ENCODE measurements at places on chromosomes 7 and 10. TPM values are rescaled to one million over a fixed set of nuclear protein-coding genes. Genes with fewer than 3 reads are reported as not detected.

The CALHM2 gene
- 46.1 TPM for total RNA-seq

The GPR141 gene
- total RNA-seq: not detected

DNA sequence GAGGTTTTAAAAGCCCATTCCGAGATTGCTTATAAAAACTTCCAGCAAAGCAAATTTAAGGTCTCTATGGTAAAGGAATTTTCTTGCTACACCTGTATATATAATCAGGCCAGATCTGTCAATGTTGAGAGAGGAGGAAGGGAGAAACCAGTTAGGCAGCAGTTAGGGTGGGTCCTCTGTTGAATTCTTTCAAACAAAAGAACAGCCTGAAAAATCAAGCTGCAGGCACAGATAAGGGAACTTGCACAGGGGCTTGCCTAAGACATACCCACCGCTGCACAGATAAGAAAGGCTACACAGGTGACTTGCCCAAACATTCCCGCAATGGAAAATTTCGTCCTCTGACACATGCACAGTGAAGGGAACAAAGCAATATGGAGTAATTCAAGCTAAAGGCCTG lies 59.8 kb upstream of the IMMP2L start:
- no peak for DNase-seq

- DNase-seq: no peak
These were observed 276.5 kb upstream of the LRGUK start for GRCh38 chr7:133850497-133851280.

DNA sequence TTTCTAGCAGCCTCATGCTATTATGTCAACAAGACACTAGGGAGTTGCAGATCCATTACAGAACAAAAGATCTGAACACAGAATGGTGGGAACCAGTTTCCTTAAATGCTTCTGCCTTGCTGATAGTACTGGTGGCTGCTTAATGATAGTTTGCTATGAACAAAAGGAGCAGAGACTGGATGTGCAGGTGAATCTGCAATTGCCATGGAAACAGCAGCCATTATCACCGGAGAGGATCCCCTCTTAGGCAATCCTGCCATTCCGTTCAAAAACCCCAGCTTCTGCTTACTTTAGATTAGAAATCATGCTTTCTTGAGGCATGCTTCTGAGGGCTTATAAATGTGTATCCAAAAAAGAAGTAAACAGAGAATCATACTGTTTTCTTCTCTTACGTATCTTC lies 80.0 kb upstream of the PRKAR2B start:
- DNase-seq: no peak

DNA sequence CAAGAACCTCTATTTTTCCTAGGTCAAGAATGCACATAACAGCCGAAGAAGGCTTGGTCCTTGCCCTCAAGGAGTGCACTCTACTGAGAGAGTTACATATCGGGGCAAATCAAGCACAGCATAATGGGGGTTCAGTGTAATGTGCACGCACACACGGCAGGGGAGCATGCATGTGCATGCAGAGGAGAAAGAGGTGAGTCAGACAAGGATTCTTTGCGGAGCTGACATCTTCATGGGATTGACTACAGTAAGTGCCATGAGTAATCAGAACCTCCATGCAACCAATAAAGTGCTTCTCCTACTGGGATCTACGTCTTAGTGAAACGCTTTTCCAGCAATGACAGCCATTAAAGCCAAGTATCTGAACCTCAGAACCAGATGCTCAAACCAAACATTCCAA lies 123.6 kb downstream of the RNF216 start:
- DNase-seq: no peak

- no peak for DNase-seq
These were observed 25.0 kb upstream of the ATP6V0A4 start for GRCh38 chr7:138822867-138823535.

DNA sequence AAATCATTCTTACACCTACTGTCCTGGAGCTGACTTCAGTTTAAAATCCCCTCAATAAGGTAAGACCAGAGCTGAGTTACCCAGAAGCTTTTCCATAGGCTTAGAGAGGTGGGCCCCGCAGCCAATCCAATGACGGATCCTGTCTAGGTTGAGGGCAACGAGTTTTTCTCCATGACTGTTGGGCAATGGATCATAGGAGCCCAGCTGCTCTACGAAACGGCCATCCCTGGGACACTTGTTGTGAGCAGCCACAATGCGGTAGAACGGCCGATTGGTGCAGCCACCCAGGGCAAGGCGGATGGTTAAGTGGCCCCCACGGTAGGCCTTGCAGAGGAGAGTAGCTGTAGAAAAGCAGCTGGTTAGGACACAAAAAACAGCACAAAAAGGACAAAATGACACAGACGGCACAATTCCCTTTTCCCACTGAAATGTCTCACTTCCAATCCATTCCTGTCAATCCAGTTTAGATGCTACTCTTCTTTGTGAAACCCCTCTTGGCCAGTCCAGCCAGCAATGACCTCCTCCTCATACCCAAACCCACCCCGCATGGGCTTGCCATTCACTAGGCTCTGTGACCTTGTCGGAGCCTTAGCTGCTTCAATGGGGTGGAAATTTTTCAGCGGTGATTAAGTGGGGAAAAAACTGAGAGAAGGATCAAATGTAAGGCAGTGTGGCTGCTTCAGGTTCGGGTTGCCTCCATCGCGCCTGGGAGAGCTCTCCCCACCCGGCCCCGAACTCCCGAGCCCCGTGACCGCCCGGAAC lies 580 bp downstream of the MRPS16 start:
- no peak for DNase-seq

GRCh38 chr10:130801784-130802183 lies 509.7 kb downstream of the TCERG1L start:
- DNase-seq: no peak

DNA sequence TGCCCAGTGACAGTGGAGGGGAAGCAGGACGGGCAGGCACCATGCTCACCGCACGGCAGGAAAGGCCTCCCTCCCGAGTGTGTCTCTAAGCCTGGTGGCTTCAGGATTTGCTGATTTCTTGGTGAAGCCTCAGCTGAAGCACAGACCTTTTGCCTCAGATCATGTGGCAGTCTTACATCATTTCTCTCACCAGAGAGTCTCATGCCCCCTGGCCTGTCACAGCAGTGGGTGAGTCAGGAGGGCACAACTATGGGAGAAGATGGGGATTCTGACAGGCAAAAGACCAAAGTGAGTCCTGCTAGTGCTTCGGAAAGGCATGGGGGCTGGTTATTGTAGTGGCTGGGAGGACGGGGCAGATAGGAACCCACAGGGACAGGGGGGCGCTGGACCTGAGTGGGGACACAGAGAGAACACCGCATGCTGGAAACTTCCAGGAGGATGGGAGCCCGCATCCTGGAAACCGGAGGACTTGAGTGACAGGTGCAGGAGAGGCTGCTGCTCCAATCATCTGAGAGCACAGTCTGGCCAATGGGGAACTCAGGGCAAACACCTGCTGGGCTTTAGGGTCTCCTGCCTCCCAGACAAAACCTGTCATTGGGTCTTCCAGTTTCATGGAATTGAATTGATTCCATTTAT lies 166.8 kb downstream of the ADARB2 start:
- no peak for DNase-seq

The GNAI1 gene
- 148 TPM for total RNA-seq

DNA sequence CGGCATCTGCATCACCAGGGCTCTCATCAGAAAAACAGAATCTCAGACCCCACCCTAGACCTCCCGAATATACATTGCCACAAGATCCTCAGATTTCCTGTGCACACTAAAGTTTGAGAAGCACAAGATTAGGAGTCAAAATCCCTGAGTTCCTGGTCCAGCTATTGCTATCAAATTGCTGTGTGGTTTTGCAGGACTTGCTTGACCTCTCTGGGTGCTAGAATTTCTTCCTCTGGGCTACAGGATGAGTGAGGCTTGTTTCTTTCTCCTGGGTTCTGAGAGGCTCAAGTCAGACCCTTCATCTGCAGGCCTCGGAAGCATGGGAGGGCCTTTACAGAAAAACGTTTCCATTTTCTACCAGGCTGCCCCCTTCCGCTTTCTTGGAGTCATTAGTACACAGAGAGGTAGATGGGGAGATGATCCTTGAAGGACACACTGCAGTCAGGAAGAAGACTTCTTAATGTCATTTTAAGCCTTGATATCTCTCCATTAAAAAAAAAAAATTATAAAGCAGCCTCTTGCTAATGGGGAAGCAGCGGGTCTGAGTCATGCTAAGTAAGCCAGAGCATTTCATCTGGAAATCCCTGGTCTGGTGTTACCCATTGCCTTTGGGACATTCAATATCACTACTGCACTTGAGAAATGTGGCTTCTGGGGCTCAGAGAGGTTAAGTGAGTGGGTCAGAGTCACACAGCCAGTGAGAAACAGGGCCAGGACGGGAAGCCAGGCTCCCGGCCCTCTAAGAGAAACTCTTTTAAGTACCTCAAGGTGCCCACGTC lies 173.5 kb downstream of the KCNMA1 start:
- DNase-seq: no peak

DNA sequence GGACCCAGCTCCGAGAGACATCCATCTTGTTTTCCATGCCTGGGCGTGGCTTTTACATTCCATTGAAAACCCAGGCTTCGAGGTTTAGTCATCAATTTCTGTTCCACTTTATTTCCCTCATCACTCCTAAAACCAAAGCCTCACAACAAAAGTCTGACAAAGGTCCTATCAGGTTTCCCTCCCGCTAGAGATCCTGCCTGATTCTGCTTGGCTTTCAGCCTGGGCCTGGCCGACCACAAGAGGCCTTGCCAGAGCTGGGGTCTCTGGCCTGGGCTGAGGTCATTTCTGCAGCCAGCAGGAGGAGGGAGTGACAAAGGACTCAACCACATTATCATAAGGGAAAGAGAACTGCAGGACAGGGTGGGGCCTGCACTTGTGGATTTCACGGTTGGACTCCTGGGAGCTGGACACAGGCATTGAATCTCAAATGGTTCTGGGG lies 167.0 kb downstream of the FANK1 start:
- DNase-seq: peak; percentile 19

- DNase-seq: no peak
These were observed 29.4 kb downstream of the NUDT1 start for GRCh38 chr7:2271273-2272026.

DNA sequence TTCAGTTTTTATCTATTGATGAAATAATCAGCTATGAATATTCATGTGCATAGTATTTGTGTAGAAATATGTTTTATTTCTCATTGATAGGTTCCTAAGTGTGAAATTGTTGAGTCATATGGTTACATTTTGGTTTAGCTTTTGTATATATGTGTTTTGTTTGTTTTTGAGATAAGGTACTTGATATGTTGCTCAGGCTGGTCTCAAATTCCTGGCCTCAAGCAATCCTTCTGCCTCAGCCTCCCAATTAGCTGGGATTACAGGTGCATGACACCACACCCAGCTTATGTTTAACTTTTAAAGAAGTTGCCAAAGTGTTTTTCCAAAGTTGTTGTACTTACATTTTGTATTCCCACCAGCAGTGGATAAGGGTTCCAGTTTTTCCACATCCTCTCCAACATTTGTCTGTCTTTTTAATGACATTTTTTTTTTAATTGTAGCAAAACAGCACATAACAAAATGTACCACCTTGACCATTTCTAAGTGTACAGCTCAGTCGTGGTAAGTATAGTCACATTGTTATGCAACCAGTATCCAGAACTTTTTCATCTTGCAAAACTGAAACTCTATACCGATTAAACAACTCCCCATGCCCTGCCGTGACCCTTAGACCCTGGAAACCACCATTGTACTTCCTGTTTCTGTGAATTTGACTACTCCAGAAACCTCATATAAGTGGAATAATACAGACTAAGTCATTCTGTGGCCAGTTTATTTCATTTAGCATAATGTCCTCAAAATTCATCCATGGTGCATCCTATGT lies 12.6 kb upstream of the UBE2D1 start:
- DNase-seq: no peak

DNA sequence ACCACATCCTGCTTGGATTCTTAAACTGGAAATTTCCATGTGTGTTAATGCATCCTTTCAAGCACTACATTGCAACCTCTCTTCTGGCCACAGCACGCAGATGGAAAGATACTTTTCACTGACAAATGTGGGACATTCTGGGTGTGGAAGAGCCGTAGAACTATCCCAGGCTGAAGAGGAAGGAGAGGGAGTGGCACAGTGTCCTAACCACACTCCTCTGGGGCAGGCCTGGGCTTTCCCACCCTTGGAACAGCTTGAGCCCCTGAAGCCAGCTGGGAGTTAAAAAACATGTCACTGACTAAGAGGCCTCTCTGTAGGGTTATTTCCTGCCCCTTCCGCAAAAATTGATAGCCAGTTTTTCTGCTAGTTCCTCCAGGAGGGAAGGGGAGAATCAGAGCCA lies 34.0 kb upstream of the DNMBP start:
- DNase-seq: no peak

DNA sequence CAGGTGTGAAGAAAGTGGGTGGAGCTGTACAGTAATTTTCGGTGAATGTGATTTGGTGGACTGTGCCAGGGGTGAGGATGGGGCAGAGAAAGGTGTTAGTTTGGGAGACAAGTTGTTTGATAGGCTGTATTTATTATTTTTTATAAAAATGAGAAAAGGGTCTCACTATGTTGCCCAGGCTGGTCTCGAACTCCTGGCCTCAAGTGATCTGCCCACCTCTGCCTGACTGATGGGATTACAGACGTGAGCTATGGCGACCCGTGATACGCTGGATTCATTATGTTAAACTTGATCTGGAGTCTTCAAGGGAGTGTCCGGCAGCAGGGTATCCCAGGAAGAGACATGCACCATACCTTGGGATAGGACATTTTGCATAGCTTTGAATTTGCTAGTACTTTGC lies 1.3 kb downstream of the KAT6B start:
- no peak for DNase-seq

The ASAH2B gene
- 10.8 TPM for total RNA-seq

The MYO1G gene
- total RNA-seq: 0.74 TPM

GRCh38 chr7:37198906-37199485 lies 249.7 kb downstream of the ELMO1 start:
- peak; percentile 61 for DNase-seq

GRCh38 chr7:73715648-73716317 lies 3.7 kb downstream of the STX1A start:
- DNase-seq: peak; percentile 93

- DNase-seq: no peak
These were observed 409.8 kb upstream of the ZMIZ1 start for GRCh38 chr10:78658645-78659597.

DNA sequence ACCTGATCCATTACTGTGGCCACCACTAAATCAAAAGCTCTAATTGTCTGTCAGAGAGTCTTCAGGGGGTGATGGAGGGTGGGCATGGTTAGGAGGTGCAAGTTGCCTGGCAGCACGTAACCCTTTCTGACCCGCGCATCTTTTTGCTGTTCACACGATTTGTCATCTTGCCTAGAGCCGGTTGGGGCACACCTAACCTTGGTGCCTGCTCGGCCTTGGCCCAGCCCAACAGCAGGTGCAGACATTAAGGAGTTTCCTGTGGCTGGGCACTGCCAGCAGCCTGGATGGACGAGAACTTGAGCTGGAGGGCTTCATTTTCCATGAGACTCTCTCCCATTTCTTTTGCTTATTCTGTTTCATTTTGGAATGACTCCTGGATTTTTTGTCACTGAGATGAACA lies 41.0 kb upstream of the PTF1A start:
- DNase-seq: no peak

All from HCT116 (cell line).